ENCODE measurements at places on chromosomes 3 and 15.

DNA sequence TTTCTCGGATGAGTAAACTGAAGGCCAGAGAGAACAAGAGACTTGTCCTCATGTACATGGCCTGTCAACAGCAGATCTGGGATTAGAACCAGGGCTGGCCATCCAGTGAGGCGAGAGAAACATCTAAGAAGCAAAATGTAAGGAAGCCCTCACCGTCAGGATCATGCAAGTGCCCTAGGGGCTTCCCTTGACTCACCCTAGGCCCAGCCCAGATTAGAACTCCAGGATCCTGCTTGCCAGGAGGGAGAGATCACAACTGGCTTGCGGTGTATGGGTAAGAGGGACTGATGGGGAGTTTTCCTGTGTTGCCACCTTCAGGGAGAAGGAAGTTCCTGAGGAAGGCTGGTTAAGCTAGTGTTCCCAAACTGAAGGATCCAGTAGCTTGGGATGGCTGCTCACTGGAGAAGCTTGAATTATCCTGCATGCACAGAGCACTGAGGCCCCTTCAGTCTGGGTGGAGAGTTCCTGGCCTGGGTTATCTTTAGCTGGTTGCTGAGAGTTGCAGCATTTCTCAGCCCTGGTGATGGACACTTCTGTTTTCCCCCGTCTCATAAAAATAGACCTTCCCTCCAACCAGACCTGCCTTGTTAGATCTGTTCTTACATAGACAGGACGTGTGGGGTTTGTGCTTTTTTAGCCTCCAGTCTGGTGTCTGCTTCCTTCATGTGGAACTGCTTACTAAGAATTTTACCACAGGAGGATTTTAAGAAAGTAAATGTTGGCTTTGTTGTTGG, 28.2 kb upstream of the XIRP1 start:
- no peak for DNase-seq

- DNase-seq: no peak
These were observed 17.5 kb upstream of the BCHE start for GRCh38 chr3:165854696-165855095.

GRCh38 chr15:28967990-28968389, 82.2 kb downstream of the APBA2 start:
- no peak for DNase-seq

GRCh38 chr3:50303013-50303815, at the start of gene HYAL1:
TSS of gene HYAL1 (minus strand) at chr3:50303574. CDS start at chr3:50302956, 618 bp downstream.
- DNase-seq: no peak

DNA sequence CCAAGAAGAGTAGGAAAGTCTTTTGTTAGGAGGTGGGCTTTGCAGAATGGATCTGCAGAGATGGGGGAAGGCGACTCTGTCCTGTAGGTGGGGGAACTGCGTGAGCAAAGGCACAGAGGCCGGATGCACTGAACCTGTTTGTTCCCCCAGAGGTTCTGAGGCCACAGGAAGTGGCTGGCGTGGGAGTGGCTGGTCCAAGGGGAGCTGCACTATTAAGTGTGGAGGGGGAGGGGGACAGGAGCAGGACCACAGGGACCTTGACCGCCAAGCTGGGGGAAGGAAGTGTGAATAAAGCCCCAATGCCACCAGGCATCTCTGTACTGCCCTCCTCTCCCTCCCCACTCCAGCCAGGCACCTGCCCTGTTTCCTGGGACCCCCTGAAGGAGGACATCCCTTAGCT, 51.8 kb downstream of the CYP11A1 start:
- peak; percentile 14 for DNase-seq

DNA sequence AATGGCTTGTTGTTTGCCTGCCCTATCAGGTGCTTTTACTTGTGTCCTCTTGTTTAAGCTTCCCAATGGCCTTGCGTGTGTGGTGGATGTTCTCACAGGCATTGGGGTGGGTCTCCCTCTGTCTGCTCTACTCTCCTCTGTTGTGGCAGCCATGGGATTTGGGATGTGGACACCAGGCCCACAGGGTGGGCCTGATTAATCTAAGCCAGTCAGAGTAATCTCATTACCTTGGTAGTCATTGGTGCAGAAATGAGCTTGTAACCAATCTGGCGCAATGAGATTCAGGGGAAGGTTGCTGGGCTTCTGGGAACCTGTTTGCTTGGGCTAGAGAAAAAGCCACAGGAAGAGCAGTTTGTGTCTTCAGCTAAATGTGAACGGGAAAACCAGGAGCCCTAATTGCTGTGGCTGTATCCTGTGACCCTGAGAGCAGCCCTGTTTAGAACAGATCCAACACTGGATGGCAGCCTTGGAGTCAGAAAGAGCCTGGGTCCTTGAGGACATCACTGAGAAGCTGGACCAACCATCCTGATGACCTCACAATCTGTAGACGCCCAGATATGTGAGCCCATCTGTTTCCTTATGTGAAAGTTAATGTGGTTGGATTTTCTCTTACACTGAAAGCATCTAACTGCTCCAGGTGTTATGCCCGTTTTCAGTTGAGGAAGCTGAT, 157.3 kb upstream of the UBE2E1 start:
- DNase-seq: no peak

GRCh38 chr15:49458145-49458544, 35.1 kb downstream of the FGF7 start:
- no peak for DNase-seq

- DNase-seq: no peak
These were observed 153.7 kb upstream of the PLAAT1 start for GRCh38 chr3:193087336-193087735.
